Right cardiac atrium (tissue), 5 donors: ENCODE measurements at places on chromosomes 6 and 20. TPM values are rescaled to one million over a fixed set of nuclear protein-coding genes. Genes with fewer than 3 reads are reported as not detected.

- no peak for DNase-seq
These were observed 54.0 kb downstream of the PHACTR2 start for GRCh38 chr6:143731789-143732188.

DNA sequence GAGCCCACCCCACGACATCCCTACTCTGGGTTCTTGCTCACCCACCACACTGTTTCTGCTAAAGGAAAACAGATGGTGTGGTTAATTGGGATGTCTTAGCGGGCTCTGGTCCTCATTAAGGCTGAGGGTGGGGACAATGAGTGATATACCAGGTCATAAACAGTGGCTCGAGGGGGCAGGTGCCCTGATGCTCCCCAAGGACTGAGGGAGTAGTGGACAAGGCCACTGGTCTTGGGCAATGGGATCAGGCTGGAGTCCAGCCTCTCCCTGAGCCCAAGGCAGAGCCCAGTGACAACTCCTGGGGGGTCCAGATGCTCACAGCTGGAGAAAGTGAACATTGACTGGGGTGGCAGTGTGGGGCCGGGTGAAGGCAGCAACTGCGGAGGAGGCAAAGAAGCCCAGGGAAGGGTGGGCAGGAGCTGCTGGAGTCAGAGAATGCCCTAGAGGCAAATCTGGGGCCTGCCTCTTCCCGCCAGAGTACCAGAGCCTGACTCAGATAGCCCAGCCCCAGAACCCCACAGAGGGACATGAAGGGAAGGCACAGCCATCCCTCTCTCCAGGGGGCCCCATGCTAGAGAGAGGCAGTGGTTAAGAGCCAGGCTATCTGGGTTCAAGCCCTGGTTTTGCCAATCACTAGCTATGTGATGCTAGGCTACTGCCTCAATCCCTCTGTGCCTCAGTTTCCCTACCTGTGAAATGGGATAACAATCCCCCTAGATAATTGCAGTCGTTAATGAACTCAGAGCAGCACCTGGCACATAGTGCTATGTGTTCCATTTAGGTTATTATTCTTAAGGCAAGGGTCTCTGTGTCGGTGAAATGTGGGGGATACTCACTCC lies 72.3 kb downstream of the MRPL14 start:
- no peak for DNase-seq

- no peak for DNase-seq
These were observed 397.9 kb upstream of the SPTLC3 start for GRCh38 chr20:12610871-12611270.

DNA sequence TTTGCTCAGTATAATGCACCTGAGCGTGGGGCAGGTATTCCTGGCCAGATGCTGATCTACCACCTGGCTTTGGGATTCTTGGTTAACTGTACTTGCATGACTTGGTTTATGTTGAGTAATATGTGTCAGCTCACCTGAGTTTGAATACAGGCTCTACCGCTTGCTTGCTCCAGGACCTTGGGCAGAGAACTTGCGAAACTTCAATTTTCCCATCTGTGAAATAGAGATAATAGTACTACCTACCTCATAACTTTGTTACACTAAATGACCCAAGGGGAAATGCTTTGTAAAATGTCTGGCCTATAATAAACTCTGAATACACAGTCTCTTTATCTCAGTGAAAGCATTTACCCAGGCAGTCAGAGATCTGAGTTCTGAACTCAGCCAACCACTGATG lies 51.8 kb downstream of the SCAND1 start:
- no peak for DNase-seq

GRCh38 chr20:47531458-47531857 lies 29.8 kb downstream of the NCOA3 start:
- DNase-seq, result no peak

- no peak for DNase-seq
These were observed 17.5 kb downstream of the PXDC1 start for GRCh38 chr6:3734023-3734422.

DNA sequence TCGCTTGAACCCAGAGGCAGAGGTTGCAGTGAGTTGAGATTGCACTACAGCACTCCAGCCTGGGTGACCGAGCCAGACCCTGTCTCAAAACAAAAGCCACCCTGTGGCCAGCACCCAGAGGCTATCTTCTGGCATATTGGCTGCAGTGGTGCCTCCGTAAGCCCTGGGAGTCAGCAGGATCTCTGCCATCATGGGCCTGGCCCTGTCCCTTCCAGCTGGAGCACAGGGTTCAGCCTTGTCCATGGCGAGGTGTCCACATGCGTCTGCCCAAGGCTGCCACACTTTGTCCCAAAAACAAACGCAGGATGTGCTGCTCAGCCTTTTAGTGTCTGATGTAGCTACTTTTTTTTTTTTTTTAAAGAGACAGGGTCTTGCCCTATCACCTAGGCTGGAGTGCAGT lies 15.4 kb upstream of the MTG2 start:
- DNase-seq, result no peak

DNA sequence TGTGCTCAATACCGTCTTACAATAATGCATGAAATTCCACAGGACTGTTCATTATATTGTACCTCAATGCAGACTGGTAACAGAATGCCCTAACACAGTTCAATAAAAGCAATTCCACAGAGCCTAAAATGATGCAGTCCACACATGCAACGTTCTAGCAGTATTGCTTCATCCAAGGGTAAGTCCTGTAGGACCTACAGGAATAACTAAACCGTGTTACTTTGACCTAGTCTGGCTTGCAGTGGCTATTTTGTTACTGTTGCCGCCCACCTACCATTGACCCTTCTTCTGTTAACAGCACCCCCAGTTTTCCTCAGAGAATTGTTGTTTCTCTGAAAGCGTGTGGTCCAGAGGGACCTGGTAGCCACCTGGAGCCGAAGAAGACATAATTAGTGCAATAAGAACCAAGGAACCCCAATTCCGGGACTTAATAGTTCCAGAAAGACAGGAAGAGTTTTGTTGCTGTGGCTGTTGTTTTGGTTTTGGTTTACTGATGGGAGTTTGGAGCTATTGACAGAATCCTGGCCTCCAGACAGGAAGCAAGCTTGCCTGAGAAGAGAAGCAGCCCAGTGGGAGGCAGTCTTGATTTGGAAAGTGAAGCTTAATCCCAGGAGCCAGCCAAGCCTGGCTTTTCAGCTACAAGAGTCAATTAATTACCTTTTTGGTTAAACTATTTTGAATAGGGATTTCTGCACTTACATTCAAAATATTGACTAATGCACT lies 91.3 kb downstream of the FRK start:
- no peak for DNase-seq

DNA sequence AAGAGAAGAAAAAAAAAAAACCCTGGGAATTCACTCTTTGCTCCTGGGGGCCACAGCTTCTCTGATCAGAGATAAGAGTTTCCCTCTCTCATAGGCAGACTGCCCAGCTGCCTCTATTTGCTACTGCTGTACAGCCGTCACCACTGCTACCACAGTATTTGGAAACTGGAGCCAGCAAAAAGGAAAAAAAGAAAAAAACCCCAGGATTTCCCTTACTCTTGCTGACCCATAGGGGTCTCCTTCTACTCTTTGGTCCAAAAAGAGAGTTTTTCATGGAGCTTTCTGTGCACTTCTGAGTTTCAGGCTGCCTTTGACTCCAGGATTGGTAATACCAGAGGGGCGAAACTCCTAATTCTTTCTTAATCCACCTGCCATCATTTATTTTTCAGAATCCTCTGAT lies 89.7 kb downstream of the MDGA1 start:
- no peak for DNase-seq

DNA sequence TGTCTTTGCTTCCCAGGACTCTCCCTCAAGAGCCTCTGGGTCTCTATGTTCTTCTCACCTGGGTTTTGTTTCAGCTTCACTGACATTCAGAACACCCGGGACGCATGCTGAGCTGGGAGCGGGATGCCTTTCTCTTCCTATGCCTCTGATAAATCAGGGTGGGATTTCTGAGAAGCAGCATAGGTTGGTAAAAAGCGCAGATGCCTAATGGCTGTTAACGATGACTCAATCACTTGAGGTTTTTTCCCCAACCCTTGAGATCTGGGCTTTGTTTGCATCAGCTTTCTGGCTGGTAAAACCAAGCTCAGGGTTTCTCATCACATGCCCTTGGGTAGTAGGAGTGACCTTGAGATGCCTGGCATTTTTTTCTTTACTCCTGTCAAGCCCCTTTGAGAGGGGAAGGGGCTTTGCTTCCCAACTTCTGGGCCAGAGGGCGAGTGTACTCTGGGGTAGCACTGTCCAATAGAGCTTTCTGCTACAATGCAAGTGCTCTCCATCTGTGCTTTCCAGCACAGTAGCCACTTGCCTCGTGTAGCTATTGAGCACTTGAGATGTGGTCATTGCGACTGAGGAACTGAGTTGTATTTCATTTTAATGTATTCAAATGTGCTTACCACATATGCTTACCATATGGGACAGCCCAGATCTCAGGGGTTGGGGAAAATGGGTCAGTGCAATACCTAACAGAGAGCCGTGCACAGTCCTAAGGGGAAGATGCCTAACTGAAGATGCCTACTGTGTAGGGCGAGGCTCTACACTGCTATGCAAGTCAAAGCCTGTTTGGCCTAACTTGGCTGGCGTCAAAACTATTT lies 69.1 kb downstream of the PPP1R14C start:
- no peak for DNase-seq

DNA sequence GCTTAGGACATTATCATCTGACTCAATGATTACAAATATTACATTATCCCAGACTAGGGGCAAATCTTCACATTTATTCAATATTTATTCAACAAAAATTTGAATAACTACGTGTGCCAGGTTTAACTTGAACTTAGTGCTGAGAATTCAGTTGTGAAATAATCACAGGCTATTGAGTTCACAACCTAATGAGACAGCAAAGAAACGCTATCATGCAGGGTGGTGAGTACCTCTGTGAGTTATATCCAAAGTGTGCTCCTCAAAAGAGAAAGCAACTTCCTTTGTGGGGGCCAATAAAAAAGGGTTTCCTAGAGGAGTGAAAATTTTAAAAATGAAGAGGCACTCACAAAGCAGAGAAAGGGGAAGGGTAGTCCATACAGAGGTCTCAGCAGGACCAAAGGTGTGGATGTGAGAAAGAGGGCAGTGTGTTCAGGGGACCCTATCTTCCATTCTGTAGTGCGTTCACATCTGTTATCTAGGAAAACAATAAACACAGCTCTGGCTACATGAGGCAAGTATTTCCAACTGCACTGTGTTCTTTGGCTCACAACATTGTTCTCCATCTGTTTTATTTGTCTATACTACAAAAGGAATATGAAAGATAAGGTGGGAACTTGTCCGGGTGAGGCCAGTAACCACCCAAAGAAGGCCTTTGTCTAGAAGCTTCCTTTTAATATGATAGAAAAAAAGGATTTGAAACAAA lies 155.4 kb upstream of the MARCKS start:
- no peak for DNase-seq

DNA sequence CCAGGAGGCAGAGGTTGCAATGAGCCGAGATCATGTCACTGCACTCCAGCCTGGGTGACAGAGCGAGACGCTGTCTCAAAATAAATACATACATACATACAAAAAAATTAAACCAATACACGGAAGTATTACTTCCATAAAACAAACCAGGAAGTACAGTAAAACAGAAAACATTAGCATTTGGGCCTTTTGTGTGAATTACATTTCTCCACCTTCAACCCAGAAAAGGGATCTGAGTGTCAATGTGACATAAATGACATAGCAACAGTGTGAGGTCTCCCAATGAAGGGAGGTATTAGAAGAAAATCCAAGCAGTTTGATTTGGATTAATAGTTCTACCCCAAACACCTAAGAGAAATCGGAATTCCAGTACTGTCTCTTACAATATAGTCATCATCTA lies 10.1 kb downstream of the CSNK2A1 start:
- DNase-seq, result no peak

DNA sequence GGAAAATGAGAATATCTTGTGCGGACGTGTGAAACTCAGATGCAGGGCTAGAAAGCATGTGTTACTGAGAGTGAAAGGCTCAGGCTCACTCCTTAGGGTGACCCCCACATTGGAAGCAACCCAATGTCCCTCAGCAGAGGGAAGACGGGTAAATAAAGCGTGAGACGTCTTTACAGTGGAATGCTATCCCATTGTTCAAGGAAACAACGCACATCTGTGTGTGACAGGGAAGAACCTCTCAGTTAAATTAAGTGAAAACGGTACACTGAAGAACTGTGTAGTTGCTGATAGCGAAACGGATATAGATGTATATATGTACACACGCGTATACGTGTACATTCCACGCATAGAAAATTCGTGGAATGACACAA lies 839 bp downstream of the HNF4A start:
- no peak for DNase-seq

GRCh38 chr6:85552652-85553051 lies 41.0 kb downstream of the SNX14 start:
- DNase-seq, result no peak

DNA sequence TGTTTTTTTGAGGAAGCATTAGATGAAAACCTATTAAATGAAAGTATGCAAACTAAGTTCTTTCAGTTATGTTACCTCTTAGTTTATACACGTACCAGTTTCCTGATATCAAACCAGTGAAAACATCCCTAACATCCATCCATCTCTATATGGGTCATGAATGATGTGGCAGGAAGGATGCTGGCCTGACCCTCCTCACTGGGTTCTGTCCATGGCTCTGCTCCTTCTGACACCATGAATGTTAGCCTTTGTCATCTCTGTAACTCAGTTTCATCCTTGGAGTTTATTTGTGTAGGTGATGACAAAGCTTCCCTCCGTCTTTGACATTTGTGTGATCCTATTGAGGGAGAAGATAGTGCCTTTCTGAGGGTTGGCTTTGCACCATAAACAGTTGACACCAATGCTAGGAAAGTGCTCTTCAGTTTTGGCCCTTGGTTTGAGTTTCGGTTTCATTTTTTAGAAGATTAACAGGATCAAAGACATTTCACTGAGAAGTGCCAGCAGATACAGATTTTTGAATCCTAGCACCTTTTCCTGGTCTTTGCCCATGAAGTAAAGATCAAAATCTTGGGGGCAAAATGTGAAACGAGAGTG lies 72.0 kb upstream of the SCGN start:
- DNase-seq, result no peak

DNA sequence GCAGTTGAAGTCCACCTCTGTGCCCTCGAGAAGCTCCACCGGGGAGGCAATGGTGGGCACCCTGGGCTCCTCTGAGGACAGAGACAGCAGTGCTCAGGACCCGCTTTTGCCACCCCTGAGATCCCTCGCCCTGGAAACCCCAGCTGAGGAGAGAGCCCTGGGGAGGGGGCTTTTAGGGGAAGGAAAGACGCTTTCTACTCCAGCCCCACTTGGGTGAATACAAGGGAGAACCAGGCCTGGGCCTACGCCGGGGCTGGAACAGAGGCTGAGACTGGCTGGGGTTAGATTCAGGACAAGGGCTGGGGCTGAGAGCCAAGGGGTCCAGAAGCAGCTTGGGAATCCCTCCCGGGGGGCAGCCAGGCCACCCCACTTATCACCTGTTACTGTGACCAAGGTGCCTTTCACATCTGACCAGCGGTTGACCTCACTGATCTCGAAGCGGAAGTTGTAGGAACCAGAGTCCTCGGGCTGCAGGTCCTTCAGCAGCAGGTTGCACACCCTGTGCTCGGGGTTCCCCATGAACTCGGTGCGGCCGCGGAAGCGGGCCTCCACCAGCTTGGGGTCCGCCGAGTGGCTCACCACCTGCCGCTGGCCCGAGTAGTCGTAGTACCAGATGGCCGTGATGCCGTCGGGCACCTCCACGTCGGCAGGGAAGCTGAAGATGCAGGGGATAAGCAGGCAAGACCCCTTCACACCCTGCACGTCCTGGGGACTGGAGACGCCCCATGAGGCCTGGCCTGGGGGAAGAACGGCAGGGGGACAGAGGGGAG lies 6.2 kb downstream of the SIGLEC1 start:
- DNase-seq, result no peak

- no peak for DNase-seq
These were observed 3.1 kb upstream of the ULBP2 start for GRCh38 chr6:149938571-149939355.

The WFDC11 gene
- total RNA-seq, result not detected

The PRSS35 gene
- total RNA-seq, result 12.4 TPM

The PBX2 gene
- 54.0 TPM for total RNA-seq

The TXLNB gene
- total RNA-seq, result 94.1 TPM
